ENCODE measurements at places on chromosomes 2 and 18.

- no peak for DNase-seq
Measured at GRCh38 chr2:165847001-165847400, 53.0 kb upstream of the GALNT3 start.

GRCh38 chr2:70143314-70144150 lies 47.3 kb downstream of the C2orf42 start:
- DNase-seq = no peak

- DNase-seq = no peak
Measured at GRCh38 chr2:85266146-85267041, 61.4 kb downstream of the TGOLN2 start.

- DNase-seq = no peak
Measured at GRCh38 chr2:11228692-11229091, 73.4 kb downstream of the SLC66A3 start.

- DNase-seq = no peak
Measured at GRCh38 chr2:181046833-181047232, 66.4 kb downstream of the UBE2E3 start.

DNA sequence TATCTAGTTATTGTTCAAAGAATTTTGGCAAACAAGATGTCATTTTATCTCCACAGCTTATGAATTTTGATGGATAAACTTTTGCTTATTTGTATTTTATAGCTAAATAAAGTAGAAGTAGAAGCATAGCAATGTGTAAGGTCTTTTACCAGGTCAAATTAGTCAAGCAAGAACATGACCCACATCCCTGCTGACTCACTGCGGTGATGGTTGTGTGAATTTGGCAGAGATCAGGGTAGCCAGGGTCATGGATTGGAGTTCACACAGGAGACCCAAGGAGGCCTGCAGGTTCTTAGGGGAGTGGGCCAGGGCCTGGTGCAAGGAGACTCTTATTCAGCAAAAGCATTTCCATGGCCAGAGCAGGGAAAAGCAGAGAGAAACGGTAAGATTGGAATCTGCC lies 18.7 kb downstream of the SP140 start:
- no peak for DNase-seq

GRCh38 chr18:36274083-36274715 lies 23.3 kb upstream of the FHOD3 start:
- DNase-seq = no peak

DNA sequence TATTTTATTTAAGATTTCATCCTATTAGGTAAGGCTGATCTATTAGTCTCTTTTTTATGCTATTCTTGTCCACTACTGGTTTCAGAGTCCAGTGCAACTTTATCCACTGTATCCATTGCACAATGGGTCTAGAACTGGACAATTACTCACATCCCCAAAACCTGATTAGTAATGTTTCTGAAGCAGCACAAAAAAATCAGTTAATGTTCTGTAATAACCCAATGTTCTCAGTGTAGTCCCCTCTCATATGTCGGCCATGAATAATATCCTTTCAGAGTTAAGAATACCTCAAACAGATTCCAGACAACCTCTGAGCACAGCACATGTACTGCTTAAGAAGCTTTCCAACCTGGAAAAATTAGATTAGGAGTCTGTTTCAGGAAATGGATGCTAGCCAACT lies 29.7 kb downstream of the MGAT4A start:
- no peak for DNase-seq

GRCh38 chr2:133489641-133490410 lies 78.4 kb downstream of the NCKAP5 start:
- no peak for DNase-seq

DNA sequence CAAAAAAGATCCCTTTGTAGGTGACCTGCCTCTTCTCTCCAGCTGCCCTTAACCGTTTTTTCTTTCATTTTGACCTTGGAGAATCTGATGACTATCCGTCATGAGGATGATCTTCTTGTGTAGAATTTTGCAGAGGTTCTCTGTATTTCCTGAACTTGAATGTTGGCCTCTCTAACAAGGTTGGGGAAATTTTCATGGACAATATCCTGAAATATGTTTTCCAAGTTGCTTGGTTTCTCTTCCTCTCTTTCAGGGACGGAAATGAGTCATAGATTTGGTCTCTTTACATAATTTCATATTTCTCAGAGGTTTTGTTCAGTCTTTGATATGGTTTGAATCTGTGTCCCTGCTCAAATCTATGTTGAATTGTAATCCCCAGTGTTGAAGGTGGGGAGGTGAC lies 34.0 kb downstream of the ZC3H8 start:
- no peak for DNase-seq

DNA sequence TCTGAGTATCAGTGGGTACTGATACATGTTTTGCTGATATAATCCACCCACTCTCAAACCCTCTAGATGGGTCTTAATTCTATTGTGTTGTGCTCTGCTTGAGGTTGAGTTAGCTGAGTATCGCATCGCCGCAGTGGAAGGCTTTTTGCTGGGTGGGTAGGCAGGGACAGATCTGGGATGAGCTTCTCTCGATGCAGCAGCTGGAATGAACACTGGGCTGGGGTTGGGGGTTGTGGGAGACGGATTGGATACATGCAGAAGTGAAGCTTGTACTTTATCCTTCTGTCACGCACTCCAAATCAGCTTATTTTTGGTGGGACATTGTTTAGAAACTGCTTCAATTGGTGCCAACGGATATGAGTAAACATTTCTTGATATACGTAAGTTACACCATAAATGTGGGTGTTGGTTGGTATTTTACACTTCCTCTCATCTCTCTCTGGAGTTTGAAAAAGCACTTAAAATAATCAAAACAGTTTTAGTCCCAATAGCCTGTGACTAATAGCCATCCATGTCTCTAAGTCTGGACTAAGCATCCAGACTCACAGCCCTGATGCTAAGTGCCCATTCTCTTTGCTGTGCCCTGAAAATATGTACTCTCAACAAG lies 107.1 kb downstream of the POLE4 start:
- DNase-seq = no peak

GRCh38 chr18:2240311-2240705 lies 331.0 kb downstream of the METTL4 start:
- DNase-seq = no peak

- no peak for DNase-seq
Measured at GRCh38 chr2:29611261-29611660, 310.1 kb downstream of the ALK start.

Data from epithelial cell of prostate (primary cell).